ENCODE measurements at places on chromosomes 3 and 15.

- DNase-seq = no peak
Measured at GRCh38 chr15:80609091-80609490, 86.0 kb upstream of the ABHD17C start.

DNA sequence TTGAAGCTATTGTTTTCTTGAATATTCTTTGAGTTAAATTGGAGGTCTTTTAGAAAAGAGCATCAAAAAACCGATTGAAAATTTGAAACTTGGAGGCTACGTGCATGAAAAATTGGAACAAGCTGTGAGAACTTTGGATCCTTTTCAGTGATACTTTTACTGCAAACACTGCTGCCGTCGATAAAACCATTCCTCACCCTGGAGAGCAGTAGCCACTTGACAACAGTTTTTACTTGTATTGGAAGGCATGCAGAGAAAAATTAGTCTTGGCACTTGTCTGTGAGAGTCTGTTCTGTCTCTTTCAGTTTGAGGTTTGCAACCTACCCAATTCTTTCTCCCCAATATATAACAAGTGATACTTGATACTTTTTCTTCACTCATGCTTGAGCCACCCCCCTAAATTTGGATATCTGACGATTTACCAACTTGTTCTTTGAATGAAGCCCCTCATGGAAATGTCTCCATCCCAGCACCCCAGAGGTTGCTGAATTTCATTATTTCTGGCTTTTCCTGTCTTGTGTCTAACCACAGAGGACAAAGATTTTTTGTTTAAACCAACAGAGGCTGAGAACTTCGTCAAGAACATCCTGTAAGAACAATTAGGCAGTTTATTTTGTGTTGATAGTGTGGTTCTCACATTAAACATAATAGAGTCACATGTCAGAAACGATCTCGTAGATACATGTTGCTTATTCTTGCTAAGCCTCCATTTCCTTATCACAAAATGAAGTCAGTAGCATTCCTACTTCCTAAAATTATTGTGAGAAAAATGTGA is 307.3 kb upstream of the PLSCR5 start:
- peak; percentile 22 for DNase-seq

- DNase-seq = no peak
Measured at GRCh38 chr15:33934396-33934795, 33.9 kb upstream of the CHRM5 start.

DNA sequence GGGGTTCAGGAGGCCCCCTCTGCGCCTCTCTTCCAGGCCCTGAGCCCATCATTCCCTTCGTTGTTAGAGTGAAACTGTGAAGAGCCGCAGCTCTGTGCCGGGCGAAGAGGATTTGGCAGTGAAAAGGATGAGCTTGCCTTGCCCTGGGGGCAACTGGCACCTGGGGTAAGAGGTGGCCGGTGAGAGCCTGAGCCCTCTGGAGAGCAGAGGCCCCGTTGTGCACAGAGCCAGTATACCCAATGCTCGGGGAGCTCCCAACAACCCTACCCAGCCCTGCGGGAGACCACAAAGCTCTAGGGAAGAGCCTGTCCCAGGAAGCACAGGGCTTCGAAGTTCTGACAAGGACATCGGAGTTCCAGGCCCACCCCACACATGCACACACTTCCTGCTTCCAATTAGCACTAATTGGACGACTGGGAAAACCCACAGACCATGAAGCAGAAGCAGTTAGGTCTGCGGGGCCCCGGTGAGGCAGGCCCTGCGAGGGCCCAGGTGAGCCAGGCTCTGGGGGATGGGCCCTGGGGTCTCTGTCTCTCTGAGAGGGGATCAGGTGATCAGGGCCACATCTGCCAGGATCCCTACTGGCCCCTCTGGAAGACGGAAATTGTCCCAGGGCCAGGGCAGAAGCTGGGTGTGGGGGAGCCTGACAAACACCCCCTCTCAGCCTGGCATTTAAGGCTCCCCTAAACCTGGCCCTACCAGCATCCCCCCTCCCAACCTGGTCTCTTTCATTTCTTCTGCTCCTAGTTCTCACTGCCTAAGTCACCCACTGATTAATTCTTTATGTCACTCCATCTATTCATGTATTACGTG is 27.9 kb upstream of the SFMBT1 start:
- no peak for DNase-seq

GRCh38 chr3:280681-281080 is 84.1 kb downstream of the CHL1 start:
- DNase-seq = no peak

DNA sequence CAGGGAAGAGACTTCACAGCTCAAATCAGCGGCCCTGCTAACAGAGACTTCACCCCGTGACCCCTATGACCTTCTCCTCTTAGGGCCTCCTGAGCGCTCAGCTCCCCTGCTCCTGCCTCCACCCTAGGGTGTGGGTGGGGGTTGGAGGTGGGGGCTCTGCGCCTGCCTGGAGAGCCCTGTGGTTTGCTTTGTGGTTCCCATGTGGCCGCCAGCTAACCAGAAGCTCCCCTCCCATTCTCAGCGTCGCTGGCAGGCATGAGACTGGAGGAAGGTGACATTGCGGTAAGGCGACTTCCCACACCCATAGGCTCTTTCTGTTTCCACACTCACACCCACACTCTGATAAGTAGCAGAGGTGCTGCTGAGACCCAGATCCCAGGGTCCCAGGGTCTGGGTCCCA is 27.6 kb downstream of the XYLB start:
- DNase-seq = no peak

DNA sequence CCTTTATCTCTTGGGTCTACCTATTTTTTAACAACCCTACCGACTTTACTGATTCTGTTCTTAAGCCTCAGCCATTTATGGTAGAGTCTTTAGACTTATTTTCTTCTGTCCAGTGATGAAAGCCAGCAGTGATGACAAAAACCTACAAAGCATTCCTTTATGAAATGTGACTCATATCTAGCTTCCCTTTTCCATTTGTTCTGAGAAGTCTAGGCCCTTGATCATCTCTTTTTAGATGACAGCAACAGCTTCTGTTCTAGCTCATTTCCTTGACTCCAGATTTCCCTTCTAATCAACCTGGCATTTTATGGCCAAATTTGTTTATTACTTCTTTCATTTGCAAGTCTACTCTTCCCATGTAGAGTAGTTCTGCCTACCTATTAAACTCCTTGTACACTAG is 36.1 kb downstream of the CFAP44 start:
- DNase-seq = peak; percentile 24

GRCh38 chr15:60673918-60674558 is 195.1 kb upstream of the ICE2 start:
- DNase-seq = peak; percentile 97

GRCh38 chr3:41369838-41370237 is 170.5 kb downstream of the CTNNB1 start:
- peak; percentile 5 for DNase-seq

- DNase-seq = no peak
Measured at GRCh38 chr3:149640976-149641728, 16.7 kb downstream of the WWTR1 start.

DNA sequence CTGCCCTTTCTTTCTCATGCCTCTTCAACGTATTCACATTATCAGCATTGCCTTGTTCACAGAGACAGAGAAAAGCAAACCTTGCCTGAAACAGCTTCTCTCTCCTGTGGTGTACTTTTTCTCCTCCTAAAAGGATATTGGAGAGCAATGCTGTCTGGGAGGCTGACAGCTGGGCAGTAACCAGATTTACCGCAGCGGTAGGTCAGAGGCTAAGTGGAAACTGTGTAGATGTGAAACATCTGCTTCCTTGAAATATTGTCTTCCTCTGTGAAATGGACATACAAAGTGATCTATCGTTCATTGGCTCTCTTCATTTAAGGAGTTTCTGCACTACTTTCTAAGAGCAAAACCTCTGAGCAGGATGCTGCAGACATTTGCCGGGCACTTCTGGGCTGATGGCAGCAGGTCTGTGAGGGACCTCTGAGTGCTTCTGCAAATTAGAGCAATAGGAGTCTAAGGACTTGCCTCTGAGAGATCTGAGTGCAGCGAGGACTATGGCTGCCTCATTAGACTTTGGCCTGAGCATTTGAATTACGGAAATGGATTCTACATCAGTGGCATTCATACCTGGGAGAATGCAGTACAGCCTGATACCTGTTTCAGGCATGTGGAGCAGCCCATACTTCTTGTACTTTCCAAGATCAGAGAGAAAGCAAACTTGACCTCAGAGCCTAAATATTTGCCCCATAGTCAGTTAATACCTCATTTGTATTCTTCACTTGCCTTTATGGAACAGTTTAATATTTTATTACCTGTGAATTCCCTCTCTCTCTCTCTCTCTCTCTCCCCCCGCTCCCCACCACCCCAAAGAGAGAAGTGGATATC is 260.5 kb upstream of the TPRG1 start:
- DNase-seq = no peak

- no peak for DNase-seq
Measured at GRCh38 chr3:186506857-186507256, 37.3 kb downstream of the CRYGS start.

DNA sequence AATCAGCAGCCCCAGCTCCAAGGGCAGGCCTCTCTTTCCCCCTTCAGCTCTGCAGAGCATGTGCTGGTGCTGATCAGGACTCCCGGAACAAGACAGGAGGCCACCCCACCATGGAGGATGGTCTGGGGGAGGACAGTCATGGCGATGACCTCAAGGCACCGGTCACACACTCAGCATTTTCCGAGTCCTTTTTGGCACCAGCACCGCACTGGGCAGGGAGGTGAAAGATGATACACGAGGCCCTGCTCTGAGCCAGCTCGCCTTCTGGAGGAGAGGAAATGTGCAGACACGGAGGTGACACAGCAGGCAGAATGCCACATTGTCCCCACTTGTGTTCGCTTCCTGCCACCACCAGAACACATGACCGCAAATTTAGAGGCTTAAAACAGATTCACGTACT is 61.8 kb upstream of the SEC61A1 start:
- DNase-seq = no peak
